Muscle of leg (tissue), 16 donors: ENCODE measurements at places on chromosomes 1 and 21. TPM values are rescaled to one million over a fixed set of nuclear protein-coding genes. Genes with fewer than 3 reads are reported as not detected.

ESRRG gene
- 20.3 TPM for total RNA-seq

DIO1 gene
- not detected for total RNA-seq

NDUFS5 gene
- total RNA-seq: 452 TPM

UFC1 gene
- total RNA-seq: 79.8 TPM

HSPG2 gene
- 149 TPM for total RNA-seq

TMEM82 gene
- total RNA-seq: not detected

AK5 gene
- 6.0 TPM for total RNA-seq

CFAP57 gene
- 0.04 TPM for total RNA-seq

USH2A gene
- total RNA-seq: 0.40 TPM

LYPD8 gene
- not detected for total RNA-seq

HSPB7 gene
- 39.5 TPM for total RNA-seq
